Fibroblast of gingiva (primary cell): ENCODE measurements at places on chromosomes 5 and 9.
A peak's percentile ranks its signal among the peaks of the same experiment; 100 is the strongest.

DNA sequence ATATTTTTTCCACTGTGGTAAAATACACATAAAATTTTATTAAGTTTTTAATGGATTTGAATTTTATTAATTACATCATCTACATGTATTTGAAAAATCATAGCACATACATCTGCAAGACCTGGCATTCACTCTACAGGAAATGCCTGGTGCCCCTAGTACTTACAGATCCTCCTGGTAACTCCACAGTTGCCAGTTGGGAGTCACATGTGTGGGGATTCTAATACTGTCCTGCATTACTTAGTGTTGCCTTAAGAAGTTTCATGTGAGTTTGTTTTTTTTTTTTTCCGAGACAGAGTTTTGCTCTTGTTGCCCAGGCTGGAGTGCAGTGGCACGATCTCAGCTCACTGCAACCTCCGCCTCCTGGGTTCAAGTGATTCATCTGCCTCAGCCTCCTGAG, 18.1 kb downstream of the KDM3B start:
- peak; percentile 76 for DNase-seq

GRCh38 chr9:68446836-68447235, 90.4 kb downstream of the PGM5 start:
- no peak for DNase-seq

- no peak for DNase-seq
These were observed 431 bp downstream of the FASTKD3 start for GRCh38 chr5:7868427-7868772.

- no peak for DNase-seq
These were observed 30.7 kb downstream of the GRIN3A start for GRCh38 chr9:101707721-101708120.

- no peak for DNase-seq
These were observed 11.7 kb downstream of the MAP3K1 start for GRCh38 chr5:56827049-56827448.

DNA sequence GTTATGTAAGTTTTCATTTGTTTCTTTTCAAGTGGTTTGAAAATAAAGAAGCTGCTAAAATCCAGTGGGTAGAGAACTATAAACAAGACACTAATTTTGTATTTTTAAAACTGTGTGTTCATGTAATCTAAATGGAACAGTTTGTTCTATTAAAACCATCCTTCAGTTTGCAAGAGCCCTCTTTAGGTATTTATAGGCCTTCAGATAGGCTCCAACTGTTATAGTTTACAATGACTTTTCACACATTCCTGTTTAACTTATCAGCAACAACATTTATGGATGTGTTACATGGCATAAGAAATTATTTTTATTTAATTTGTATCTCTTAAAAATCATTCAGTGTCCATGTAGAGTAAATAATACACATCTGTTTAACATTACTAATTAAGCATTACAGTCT, 126.7 kb upstream of the SLCO6A1 start:
- DNase-seq, result peak; percentile 10

DNA sequence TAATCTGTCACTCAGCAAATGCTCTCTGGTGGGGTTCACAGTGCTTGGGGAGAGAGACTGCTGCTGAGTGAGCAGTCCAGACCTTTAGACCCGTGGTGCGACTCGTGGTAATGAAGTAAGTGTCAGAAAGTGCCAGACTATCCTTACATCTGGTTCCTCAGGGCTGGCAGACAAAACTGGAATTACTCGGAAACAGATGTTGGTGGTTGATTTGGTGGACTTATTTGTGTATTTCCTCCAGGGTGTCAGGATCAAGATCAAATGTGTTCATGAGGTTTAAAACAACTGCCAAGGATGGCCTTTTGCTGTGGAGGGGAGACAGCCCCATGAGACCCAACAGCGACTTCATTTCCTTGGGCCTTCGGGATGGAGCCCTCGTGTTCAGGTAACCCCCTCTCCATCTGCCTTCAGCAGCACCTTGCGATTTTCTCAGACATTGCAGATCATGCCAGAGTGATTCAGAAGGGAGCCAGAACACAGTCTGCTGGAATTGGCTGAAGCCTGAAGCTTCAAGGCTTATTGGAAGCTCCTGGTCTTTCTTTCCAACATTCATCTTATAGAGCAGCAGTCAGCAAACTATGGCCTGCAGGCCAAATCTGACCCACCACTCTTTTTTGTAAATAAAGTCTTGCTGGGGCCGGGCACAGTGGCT, 105.2 kb downstream of the LIFR start:
- DNase-seq, result peak; percentile 67

GRCh38 chr5:172841-173251, 18.4 kb upstream of the LRRC14B start:
- no peak for DNase-seq

DNA sequence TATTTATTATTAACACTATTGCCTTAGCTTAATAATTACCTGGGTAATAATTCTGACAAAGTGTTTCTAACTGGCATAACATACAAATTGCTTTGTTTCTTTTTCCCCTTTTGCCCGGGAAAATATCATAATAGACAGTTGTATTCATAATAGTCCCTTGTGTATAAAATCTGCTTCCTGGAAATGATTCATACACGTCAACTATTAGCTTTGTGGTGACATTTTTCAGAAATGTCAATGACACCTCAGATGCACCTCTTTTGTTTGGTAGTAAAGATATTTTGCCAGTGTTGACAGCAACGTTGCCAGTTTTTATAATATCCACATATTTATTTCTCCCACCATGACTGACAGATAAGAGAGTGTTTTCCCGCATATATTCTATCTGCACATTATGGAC, 73.0 kb downstream of the RASEF start:
- no peak for DNase-seq

GRCh38 chr9:31677415-31677814, 707.0 kb upstream of the ACO1 start:
- DNase-seq, result no peak

DNA sequence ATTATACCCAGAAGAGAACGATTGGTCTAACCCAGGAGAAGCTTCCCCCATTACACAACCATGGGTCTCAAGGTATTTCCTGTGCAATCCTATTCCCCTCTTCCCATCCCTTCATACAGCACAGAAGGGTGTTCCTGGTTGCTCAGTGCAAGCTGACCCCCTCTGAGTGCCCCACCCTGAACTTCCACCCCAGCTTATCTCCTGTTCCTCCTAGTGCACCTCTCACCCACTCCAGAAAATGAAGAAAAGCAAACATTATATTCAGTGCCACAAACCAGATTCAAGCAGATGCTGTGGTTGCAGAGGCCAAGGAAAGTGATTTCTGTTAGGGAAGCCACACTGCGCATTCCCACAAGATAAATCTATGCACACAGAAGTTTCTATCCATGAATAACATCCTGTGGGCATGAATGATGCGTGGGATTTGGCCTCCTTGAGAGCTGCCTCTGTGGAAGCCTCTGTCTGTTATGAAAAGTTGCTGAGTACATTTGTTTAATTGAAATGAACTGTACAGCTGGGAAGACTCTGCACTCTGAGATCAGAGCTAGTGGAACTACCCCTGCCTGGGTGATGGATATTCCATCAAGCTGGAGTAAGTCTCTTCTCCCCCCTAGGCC, 2.2 kb upstream of the OR2S2 start:
- DNase-seq, result no peak

DNA sequence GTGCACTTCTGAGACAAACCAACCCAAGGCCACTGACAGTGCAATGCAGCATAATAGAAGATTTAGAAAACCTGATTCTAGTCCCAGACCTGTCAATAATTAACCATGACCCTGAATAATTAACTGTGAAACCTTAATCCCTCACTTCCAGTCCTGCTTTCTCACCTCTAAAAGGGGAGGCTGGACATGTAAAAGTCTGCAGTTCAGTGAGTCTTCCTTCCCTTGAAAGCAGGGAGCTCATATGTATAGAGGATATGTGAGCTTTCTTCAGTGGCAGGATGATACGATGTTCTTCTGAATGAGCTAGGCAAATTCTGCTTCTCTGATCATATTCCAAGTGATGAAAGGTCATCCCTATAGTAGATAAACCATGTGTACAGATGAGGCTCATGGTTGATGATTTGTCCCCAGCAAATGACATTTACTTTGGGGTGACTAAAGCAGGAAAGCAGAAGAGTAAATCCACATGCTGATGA, 2.9 kb downstream of the KCNV2 start:
- no peak for DNase-seq

GRCh38 chr5:54844905-54845566, 140.4 kb downstream of the ESM1 start:
- peak; percentile 81 for DNase-seq

GRCh38 chr9:77712533-77713130, 64.5 kb upstream of the GNA14 start:
- peak; percentile 55 for DNase-seq

DNA sequence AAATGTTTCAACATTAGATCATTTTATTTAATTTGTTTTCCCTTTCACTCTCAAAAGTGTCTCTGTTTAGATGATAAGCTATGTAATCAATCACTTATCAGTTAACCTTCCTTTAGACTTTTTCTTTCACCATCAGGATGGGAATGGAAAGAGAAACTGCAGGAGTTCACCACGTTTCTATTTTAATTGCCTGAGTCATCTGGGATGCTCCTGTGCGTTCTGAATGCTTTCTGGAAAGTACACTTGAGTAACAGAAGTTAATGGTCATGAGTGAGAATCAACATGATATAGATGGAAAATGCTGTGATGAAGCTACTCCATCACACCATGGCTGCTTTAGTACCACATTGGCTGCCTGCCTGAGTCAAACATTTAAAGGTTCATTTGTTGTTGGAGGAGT, 783.3 kb upstream of the CDH9 start:
- DNase-seq, result no peak

DNA sequence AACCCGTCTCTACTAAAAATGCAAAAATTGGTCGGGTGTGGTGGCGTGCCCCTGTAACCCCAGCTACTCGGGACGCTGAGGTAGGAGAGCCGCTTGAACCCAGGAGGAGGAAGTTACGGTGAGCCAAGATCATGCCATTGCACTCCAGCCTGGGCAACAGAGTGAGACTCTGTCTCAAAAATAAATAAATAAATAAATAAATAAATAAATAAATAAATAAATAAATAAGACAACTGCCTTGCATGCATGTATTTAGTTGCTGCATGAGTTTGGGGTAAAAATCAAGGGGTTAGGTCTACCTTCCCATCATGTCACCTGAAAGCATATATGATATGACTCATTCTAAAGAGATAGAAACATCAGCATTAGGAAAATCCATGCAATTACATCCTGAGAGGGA, 254.0 kb downstream of the ADAMTSL1 start:
- DNase-seq, result no peak

DNA sequence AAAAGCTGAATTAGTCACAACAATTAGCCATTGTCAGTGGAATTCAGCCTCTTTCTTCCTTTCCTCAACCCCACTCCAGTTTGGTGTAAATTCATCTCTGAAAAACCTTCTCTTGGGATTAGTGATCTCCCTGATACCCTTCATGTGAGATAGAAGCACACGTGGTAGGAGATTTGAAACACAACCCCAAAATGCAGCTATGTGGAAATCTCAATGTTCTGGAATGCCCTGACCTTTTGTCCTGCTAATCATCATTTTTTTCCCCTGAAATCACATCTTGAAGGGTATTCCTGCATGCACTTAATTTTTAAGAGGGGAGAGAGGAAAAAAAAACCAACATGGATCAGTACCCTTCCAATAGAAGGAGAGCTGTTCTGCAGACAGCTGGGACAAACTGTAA, 612.6 kb downstream of the EBF1 start:
- peak; percentile 47 for DNase-seq

- DNase-seq, result no peak
These were observed 210.0 kb downstream of the AUH start for GRCh38 chr9:91151718-91152095.

- no peak for DNase-seq
These were observed 129.7 kb downstream of the DAB2IP start for GRCh38 chr9:121781145-121781548.

DNA sequence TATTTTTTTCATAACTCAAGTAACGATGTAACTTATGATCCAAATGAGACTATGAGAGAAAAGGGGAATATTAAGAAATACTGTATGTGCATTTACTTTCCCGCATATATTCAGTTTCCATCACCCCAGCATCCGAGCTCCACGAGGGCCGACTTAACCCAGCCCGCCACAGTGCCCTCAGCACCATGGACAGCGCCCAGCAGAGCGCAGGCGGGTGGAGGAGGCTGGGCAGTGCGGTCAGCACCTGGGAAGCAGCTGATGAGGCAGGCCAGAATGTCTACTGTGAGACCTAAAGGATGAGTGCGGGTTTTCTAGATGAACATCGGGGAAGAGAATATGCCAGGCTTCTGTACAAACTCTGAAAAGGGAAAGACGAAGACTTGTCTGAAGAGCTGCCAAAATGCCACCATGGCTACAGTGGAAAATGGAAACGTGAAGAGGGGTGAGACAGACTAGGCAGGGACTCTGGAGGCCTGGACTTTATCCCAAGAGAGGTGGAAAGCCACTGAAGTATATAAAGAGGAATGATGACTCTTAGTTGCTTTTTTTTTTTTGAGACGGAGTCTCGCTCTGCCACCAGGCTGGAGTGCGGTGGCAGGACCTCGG, 34.5 kb upstream of the MED27 start:
- peak; percentile 32 for DNase-seq

GRCh38 chr5:141369994-141370848, at the start of gene PCDHGB3:
TSS of gene PCDHGB3 (plus strand) at chr5:141370242. CDS start at chr5:141370395, 153 bp downstream.
- peak; percentile 52 for DNase-seq

DNA sequence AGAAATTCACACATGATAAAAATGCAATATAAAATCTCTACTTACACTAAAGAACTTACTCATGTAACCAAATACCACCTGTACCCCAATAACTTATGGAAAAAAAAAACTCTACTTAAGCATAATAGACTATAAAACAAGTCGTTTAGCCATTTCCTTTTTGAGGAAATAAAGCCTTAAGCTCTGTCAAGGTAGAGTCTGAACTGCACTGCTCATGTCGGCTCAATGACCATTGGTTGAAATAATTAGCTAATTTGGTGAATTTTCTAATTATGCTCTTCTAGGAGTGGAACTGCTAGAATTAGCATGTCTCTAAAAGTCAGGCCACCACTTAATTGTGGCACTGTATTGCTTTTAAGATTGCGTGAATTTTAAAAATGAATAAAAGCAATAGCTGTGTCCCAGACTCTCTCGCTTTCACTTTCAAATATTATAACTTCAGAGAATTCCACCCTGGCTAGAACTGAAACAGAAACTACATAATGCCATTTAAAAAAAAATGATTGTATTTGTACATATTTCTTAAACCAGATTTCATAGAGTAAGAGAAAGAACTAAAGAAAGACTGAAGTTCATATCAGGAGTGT, 113.0 kb upstream of the PCA3 start:
- DNase-seq, result no peak

- peak; percentile 66 for DNase-seq
These were observed 425.1 kb downstream of the BNC2 start for GRCh38 chr9:16445141-16445920.
